ENCODE measurements at places on chromosomes 1 and 21.

- no peak for DNase-seq
Measured at GRCh38 chr1:24966724-24967346, 36.8 kb upstream of the RUNX3 start.

- DNase-seq = no peak
Measured at GRCh38 chr1:27609618-27610240, 5.8 kb upstream of the AHDC1 start.

DNA sequence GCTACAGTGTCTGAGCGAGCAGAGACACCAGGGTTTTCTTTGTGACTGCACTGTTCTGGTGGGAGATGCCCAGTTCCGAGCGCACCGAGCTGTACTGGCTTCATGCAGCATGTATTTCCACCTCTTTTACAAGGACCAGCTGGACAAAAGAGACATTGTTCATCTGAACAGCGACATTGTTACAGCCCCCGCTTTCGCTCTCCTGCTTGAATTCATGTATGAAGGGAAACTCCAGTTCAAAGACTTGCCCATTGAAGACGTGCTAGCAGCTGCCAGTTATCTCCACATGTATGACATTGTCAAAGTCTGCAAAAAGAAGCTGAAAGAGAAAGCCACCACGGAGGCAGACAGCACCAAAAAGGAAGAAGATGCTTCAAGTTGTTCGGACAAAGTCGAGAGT lies 2.7 kb downstream of the ZBTB18 start:
- DNase-seq = no peak

GRCh38 chr1:112840631-112841624 lies 115.1 kb downstream of the SLC16A1 start:
- no peak for DNase-seq

GRCh38 chr1:218350801-218351266 lies 5.7 kb downstream of the TGFB2 start:
- DNase-seq = no peak

DNA sequence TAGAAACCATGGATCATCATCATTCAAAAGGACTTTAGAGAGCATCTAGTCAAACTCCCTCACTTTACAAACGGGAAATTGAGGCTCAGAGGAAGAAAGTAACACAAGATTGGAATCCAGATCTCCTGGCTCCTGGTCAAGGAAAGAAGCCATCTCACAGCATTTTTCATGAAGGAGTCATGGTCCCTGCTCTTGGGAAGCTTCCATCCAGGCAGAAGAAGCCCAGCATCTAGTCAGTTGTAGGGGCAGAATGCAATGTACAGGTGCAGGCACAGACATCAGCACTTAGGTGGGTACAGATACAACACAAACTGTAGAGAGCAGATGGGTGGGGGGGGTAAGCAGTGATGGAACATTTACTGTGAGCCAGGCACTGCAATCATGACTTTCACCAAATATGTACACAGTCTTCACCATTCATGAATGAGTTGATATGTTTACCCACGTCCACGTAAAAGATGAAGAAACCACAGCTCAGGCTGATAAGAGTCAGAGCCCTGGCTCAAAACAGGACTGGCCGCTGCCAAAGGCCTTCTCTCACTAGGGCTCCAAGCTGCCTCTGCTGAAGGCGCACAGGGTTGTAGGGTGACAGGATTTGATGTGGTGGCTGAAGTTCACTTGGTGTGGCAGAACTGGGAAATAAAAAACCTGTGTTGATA lies 44.0 kb downstream of the OPTC start:
- DNase-seq = no peak

All from stimulated activated CD8-positive, alpha-beta memory T cell treated with anti-CD3 and anti-CD28 coated beads, Interleukin-15, amount 100 ng/mL, for 24 hours (primary cell).